ENCODE measurements at places on chromosomes 3 and 15. TPM values are rescaled to one million over a fixed set of nuclear protein-coding genes. Genes with fewer than 3 reads are reported as not detected.

- no peak for DNase-seq
Measured at GRCh38 chr3:33075995-33076394, 21.0 kb downstream of the GLB1 start.

The THBS1 gene
- total RNA-seq: 35.4 TPM

- peak; percentile 42 for DNase-seq
Measured at GRCh38 chr3:127443581-127444375, 146.8 kb downstream of the TPRA1 start.

The FGF7 gene
- 44.6 TPM for total RNA-seq

DNA sequence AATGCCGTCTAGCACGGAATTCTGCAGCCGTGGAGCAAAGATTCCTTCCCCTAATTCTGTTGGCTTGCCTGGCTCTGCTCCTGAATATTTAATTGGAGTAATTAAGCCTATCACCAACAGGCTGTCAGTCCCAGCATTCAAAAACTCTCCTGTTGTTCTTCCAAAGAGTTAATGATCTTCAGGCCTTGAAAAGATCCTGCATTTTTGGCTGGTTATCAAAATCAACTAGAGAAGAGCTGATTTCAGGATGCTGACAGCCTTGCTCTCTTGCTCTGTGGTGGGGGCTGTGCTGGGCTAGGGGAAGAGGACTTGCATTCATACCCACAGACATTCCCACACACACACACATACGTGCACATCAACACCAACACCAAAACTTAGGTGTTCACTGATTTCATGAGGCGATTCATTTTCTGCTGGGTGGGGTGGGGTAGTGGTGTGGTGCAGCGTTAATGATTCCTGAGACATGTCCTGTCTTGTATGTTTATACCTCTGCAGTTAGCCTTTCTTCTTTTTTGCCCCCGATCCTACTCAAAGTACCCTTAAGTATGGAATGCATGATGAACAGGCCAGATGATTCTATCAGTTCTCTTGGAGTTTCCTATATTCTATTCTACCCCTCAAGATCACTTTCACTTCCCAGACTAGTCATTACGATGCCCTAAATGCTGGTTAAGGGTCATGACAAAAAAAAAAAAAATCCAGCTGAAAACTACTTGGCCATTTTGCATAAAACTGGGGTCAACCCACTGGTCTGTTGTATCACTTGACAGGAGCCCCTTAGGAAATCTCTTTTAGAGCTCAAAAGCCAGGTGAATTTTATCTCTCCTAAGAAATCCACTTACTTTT is 42.3 kb downstream of the CPN2 start:
- DNase-seq: no peak
